Fibroblast of skin of back (primary cell): ENCODE measurements at places on chromosomes 2 and 18.

DNA sequence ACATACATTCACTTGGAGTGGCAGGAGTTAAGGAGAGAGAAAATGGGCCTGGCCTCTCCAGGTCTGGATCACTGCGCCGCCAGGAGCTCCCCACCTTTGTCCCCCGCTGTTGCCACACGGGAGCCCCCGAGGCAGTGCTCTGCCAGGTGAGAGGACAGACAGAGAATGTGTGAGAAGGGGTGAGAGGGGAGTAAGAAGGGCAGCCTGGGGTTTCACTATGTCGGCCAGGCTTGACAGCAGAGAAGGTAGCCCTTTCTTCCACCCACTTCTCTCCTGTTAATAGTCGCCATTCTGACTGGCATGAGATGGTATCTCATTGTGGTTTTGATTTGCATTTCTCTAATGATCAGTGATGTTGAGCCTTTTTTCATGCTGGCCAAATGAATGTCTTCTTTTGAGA is 26.2 kb upstream of the ARHGEF4 start:
- DNase-seq: no peak

DNA sequence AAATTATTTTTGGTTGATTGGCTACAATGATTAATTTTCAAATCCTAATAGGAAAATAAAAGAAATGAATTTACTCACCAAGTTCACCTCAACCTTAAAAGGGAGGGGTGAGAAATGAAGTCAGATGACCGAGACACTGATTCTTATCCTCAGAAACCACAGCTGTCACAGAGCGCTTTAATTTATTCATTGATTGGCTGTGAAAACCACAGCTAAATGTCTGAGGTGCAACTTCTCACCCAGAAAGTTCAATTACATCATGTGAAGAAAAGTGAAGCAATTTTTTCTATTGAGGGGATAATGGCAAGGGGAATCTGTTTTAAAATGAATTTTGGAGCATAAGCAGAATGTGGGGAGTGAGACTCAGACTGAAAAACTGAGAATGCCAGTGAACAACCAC is 128.4 kb downstream of the RNF152 start:
- DNase-seq: no peak

DNA sequence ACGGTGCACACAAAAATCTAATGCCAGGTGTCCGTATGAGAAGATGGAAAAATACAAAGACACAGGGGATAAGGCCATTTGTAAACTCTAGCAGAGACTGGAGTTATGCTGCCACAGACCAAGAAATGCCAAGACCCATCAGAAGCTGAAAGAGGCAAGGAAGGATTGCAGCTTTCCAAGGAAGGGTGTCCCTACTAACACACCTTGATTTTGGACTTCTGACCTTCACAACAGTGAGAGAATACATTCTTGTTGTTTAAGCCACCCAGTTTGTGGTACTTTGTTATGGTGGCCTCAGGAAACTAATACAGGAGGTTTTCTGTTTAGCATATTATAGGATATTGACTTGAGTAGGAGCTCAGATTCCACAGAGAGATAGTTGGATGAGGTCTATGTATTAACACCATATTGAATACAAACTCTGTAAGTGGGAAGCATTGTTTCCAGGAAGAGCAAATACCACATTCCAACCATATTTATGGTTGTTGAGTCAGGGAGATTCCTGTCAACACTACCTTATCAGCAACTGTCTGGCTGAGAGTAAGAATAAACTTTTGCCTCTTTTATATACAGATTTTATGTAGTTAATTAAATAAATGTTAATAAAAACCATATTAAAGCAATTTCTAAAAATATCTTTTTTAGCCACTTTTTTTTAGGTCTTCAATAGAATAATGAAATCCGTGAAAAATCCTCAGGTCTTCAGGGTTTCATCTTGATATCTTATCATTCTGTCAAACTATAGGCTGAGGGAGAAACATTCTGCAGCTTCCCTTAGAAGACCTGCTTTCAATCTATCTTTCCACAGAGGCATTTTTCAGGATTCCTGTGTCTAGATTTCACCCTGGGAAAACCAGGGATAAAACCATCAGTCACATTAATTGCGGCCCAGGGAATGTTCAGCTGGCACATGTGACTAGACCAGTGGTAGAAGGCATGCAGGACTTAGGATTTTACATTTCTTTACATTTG is 35.4 kb upstream of the HNMT start:
- DNase-seq: peak; percentile 87

DNA sequence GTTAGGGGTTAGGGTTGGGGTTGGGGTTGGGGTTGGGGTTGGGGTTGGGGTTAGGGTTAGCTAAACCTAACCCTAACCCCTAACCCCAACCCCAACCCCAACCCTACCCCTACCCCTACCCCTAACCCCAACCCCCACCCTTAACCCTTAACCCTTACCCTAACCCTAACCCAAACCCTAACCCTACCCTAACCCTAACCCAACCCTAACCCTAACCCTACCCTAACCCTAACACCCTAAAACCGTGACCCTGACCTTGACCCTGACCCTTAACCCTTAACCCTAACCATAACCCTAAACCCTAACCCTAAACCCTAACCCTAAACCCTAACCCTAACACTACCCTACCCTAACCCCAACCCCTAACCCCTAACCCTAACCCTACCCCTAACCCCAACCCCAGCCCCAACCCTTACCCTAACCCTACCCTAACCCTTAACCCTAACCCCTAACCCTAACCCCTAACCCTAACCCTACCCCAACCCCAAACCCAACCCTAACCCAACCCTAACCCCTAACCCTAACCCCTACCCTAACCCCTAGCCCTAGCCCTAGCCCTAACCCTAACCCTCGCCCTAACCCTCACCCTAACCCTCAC is 24.1 kb upstream of the RABL2A start:
- DNase-seq: peak; percentile 7

DNA sequence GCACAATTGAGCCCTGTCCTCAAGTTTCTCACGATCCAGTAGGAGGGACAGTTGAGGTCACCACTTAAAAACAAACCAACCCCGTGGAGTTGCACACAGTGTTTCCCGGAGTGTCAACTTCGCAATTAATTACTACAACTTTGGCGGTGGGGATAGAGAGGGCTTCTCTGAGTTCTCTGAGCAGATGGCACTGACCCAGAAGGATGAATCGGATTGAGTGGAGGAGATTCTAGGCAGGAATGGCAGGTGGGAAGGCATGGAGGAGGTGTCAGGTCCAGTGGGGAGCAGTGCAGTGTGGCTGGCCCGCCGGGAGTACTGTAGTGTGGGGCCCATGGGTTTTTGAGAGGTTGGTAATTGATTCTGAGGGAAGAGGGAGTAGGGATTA is 12.0 kb downstream of the SIX3 start:
- DNase-seq: no peak

GRCh38 chr2:31812051-31812798 is 198.6 kb downstream of the MEMO1 start:
- DNase-seq: peak; percentile 17

- DNase-seq: peak; percentile 52
Measured at GRCh38 chr2:106956416-106956815, 70.4 kb upstream of the ST6GAL2 start.

DNA sequence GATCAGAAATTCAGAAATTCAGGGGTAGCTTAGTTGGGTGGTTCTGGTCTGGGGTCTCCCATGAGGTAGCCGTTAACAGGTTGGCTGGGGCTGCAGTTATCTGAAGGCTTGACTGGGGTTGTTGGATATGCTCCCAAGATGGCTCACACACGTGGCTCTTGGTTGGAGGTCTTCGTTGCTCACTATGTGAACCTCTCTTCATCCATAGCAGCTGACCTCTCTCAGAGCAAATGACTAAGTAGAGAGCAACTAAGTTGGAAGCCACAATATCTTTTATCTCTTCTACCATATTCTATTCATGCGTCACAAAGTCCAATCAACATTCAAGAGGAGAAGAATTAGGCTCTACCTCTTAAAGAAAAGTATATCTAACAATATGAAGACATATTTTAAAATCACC is 38.7 kb upstream of the SERTAD2 start:
- peak; percentile 87 for DNase-seq

GRCh38 chr2:138327967-138328366 is 173.6 kb upstream of the SPOPL start:
- DNase-seq: no peak
